ENCODE measurements at places on chromosomes 1 and 21. TPM values are rescaled to one million over a fixed set of nuclear protein-coding genes. Genes with fewer than 3 reads are reported as not detected.
A peak's percentile ranks its signal among the peaks of the same experiment; 100 is the strongest.

The FMN2 gene
- total RNA-seq = not detected

The PERM1 gene
- total RNA-seq = not detected

The PYHIN1 gene
- total RNA-seq = not detected

The NGF gene
- total RNA-seq = 0.47 TPM

The ETNK2 gene
- total RNA-seq = 8.3 TPM

The SYT6 gene
- 71.9 TPM for total RNA-seq

The TMEM51 gene
- total RNA-seq = 1.7 TPM

The PLA2G2D gene
- total RNA-seq = not detected

The LCE1B gene
- total RNA-seq = not detected

The DNASE2B gene
- not detected for total RNA-seq

The KCNN3 gene
- 1.5 TPM for total RNA-seq

The RPS8 gene
- total RNA-seq = 1,734 TPM

- DNase-seq = no peak
These were observed at the start of gene MSH4 for GRCh38 chr1:75796376-75797272. TSS of gene MSH4 (plus strand) at chr1:75796882. CDS start at chr1:75796986, 104 bp downstream.

DNA sequence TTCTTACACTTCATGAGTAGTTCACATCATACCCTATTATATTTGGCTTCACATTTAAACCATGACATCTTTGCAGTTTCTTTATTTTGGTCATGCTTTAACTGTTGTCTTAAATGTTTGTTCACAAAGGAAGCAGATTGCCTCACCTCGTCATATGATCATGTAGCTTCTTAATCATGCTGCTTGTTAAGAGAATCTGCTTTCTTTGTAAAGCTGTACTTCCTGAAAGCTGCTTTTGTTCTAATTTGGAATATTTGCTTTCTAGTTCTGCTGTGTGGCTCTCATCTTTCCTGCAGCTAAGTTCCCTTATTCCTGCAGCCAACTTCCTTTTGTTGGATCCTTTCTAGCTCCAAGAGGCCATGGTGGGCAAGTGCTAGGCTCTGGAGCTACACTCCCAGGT lies 62.9 kb upstream of the SIM2 start:
- DNase-seq = no peak

DNA sequence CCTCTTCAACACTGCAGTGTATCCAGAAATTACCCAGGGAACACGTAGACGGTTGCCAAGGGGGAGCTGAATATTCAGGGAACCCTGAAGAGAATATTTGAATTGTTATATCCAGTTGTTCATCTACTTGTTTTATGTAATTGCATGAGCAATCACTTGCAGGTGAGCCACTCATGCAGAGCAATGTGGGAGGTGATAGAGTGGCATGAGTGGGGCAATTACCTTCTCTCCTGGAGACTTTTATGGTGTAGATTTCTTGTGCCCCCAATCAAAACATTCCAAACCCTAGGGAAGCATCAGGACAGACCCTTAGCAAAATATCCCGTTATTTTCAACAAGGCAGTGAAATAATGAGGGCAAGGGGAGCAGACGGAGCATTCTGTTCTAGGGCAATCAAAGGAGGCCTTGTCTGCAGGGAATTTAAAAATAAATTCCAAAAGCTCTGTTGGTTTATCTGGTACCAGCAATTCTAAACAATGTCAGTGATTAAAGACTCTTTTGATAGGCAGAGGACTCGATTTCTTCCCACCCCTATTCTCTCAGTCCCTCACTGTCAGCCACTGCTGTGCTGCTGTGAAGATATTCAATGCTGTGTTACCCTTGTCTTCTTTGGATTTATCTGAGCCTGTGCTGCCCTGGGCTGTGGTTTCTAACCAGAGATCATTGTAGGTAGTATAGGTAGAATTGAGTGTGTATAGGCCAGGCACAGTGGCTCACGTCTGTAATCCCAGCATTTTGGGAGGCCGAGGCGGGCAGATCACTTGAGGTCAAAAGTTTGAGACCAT lies 180.2 kb upstream of the MAP1LC3C start:
- no peak for DNase-seq

- DNase-seq = no peak
These were observed 53.5 kb upstream of the C8B start for GRCh38 chr1:57019236-57019839.

DNA sequence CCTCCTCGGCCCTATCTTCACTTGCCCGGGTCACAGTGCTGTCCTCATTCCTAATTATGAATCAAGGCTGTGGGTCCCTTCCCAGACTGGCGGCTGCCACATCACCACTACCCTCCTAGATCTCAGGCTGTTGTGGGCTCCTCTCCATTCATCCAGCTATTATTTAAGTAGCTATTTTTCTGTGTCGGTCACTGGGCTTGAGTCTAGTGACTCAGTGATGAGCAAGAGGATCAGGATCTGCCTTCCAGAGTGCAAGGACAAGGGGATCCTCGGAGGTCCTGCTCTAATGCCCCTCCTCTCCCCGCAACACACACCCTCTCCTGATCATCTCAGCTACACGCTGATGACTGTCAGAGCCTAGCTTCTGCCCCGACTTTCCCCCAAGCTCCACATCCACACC lies 34.1 kb downstream of the CDCP2 start:
- no peak for DNase-seq

DNA sequence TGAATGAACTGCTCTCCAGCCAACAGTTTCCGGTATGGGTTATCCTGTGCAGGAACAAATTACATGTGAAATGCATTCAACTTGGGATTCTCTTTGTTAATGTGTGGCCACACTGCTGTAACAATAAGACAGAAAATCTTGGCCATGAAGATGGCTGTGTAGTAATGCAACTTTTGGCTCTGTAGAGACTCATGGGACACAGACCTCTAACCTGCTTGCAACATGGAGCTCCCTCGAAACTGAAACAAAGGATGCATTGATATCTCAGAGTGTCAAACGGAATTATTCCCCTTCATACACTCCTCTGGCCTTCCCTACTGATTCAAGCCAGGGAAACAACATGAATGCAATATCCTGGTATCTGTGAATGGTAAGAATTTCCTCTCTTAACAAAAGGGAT lies 559.3 kb upstream of the ZRANB2 start:
- DNase-seq = no peak

- no peak for DNase-seq
These were observed 20.4 kb upstream of the SUMO3 start for GRCh38 chr21:44838039-44838895.

- DNase-seq = no peak
These were observed 66.7 kb downstream of the MIS18A start for GRCh38 chr21:32212116-32212515.

GRCh38 chr1:177385760-177386698 lies 215.3 kb downstream of the BRINP2 start:
- DNase-seq = peak; percentile 75

- peak; percentile 80 for DNase-seq
These were observed 405.0 kb upstream of the POU3F1 start for GRCh38 chr1:38451541-38451993.

DNA sequence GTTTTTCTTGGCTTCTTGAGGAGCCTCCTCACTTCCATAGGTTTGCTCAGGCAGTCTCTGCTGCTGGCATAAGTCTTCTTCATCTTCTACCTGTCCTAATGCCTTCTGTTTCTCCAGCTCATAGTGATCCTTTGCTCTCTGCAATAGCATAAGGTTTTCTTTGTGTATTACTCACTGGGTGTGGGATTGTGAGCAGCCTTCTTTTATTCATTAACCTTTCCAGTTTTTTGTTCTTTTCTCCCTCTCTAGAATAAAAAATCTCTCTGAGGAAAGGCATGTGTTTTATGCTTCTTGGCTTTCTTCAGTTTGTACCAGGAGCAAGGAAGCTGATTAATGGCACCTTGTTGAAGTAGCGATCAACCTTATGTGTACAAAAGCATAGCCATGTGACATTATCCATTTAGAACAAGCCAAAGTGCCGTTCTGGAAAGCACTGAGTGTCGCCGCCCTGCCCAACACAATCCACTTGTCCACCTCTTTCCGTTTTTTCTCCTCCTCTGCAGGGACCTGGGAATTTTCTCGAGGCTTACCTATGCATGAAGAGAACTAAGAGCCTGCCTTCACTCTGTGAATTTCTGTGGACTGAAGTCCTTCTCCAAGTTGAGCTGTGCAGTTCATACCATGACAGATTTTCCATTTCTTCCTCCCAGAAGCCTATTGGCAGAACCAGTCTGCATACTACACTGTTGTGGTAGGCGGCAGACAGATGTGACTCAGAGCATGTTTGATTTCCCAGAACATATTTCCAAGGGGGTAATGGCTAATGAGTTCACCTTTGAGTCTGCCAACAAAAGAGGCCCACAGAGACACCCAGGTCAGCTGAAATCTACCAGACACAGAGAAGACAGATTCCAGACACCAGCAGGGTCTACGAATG lies 39.0 kb downstream of the DPT start:
- no peak for DNase-seq

GRCh38 chr1:108646265-108646647 lies 14.6 kb downstream of the HENMT1 start:
- DNase-seq = no peak

GRCh38 chr1:92858564-92859399 lies 26.9 kb downstream of the RPL5 start:
- peak; percentile 90 for DNase-seq

DNA sequence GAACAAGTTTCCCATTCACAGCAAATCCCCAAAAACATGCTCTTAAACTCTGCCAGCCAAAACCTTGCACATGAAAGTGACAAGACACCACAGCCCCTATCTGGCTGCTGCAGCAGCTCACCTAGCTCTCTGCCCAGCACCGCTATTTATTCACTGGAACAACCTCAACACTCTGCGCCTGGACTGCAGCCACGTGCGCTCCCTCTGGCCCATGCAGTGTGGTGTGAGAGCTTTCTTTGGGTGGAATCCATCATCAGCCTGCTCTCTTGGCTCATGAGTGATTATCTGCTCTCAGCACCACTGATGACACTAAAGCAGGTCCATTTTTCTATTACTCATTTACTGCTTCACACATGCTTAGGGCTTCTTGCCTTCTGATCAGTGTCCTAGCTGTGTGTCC lies 11.4 kb downstream of the KCNJ6 start:
- DNase-seq = no peak

- DNase-seq = no peak
These were observed 95.2 kb downstream of the KCNJ15 start for GRCh38 chr21:38351961-38352521.

Measured in A673 (cell line).